ENCODE measurements at places on chromosomes 7 and 10.

- DNase-seq = no peak
These were observed 1.5 kb upstream of the MIOS start for GRCh38 chr7:7565018-7565680.

DNA sequence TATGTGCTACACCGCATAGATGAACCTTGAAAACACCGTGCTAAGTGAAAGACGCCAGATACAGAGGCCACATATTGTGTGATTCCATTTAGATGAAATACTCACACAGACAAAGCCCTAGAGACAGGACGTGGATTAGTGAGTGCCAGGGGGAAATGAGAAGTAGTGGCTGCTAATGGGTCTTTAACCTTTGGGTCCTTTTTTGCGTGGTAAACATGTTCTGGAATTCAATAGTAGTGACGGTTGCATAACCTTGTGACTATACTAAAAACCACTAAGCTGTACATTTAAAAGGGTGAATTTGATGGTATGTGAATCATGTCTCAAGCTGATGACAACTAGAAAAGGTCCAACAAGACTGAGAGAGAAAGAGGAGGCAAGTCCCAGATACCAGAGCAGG lies 15.6 kb downstream of the SMKR1 start:
- no peak for DNase-seq

DNA sequence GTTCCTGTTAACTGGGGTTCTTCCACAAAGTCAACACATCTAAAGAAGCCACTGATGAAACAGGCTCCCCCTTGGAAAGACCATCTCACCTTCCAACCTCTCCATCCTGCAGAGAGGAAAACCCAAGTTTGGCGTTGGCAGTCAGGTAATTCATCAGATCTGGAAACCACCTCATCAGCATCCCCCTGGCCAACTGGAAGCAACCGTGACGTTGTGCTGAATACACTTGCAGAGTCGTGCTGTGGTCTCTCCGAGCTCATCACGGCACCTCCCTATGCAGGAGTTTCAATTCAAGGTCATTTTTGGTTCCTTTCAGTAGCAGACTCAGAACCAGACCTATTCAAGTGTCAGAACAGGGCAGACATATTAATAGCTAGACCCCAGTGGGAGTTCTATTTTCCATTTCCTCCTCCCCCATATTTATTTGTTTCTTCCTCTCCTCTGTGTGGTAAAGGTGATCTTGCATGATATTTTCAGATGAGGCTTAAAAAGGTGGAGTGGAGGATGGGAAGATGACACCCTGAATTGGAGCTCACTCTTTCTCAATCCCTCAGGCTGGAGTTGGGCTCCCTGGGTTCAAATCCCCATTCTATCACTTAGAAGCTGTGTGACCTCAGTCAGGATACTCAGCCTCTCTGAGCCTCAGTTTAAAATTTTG lies 149.1 kb upstream of the ADO start:
- DNase-seq = no peak

GRCh38 chr10:88792661-88793060 lies 9.9 kb upstream of the LIPM start:
- DNase-seq = peak; percentile 40

- DNase-seq = no peak
These were observed 180.8 kb downstream of the PTPRN2 start for GRCh38 chr7:158406801-158407200.

- DNase-seq = no peak
These were observed 8.1 kb downstream of the TMEM184A start for GRCh38 chr7:1547777-1548437.

GRCh38 chr7:157006205-157006747 lies 4.2 kb downstream of the MNX1 start:
- no peak for DNase-seq

DNA sequence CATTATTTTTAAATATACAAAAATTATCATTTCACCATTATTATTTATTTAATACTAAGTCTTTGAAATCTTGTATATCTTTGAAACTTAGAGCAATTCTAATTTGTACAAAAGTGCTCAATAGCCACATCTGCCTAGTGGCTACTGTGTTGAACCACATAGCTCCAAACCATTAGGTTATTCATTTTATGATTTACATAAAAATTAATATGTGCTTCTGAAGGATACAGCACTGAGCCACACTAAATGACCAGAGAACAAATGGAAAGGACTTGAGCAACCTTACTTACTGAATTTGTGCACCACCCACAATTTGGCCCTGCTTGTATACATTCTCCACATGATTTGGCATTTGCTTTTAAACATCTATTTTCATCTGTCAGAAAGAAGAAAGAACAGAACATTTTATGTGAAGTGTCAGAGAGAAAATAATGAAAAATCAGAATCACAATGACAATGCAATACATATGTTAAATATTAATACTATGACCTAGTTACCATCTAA lies 25.8 kb downstream of the ITGB1 start:
- no peak for DNase-seq

DNA sequence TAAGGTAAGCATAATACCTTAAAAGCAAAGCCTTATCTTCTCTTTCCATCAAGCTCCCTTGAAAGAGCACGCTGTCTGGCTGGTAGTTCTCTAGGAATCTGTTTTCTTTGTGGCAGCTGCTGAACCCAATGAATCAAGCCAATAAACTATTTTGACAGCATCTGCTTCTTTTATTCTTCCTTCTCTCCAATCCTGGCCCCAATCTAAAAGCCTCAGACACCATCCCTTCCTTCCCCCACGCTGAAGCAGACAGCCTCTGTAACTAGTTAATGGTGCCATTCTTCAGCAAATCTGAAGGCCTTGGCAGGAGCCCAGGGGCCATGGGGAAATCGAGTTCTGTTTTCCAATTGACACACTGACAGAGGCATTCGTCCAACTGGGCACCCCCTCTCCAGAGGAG lies 186.6 kb upstream of the LYZL1 start:
- no peak for DNase-seq

DNA sequence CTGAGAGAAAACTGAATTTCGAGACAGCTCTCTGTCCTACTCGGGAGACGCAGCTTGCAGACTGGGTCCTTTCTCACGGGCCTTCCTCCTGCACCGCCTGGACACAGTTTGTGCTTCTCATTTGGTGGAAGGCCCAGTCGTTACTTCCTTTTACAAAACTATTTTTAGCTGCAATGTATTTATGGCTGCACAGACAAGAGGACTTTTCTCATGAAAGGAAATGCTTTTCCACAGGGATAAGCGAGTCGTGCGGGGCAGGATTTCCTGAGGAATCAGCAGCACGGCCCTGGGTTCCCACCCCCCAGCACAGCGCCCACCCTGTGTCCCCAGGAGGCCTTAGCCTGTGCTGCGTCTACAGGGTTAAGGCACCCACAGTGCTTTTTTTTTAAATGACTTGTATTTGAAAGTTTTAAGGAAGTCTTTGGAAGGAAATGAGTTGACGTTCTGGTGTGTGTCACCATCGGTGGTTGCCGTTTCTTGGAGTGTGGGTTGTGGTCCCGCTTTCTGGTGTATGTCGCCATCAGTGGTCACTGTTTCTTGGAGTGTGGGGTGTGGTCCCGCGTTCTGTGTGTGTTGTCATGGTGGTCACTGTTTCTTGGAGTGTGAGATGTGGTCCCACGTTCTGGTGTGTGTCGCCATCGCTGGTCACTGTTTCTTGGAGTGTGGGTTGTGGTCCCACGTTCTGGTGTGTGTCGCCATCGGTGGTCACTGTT lies 50.9 kb downstream of the INPP5A start:
- peak; percentile 42 for DNase-seq

GRCh38 chr7:148815612-148816011 lies 68.5 kb downstream of the EZH2 start:
- no peak for DNase-seq

GRCh38 chr10:3935141-3935540 lies 150.1 kb upstream of the KLF6 start:
- DNase-seq = peak; percentile 90

DNA sequence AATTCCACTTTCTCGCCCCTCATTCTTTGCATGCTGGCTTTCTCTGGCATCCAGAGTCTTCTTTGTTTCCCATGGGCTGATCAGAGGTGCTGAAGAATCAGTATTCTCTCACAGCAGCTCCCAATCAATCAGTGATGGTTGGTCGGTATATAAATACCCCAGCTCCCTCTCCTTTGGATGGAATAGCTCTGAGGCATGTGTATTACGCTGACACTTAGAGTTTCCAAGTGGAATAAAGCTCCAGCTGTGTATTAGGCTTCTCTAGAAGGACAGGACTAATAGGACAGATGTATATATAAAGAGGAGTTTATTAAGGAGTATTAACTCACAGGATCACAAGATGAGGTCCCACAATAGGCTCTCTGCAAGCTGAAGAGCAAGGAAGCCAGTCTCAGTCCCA lies 218.3 kb upstream of the GRB10 start:
- no peak for DNase-seq

GRCh38 chr7:47241112-47242065 lies 340.5 kb downstream of the TNS3 start:
- no peak for DNase-seq

GRCh38 chr7:34675749-34676374 lies 17.8 kb downstream of the NPSR1 start:
- peak; percentile 25 for DNase-seq

DNA sequence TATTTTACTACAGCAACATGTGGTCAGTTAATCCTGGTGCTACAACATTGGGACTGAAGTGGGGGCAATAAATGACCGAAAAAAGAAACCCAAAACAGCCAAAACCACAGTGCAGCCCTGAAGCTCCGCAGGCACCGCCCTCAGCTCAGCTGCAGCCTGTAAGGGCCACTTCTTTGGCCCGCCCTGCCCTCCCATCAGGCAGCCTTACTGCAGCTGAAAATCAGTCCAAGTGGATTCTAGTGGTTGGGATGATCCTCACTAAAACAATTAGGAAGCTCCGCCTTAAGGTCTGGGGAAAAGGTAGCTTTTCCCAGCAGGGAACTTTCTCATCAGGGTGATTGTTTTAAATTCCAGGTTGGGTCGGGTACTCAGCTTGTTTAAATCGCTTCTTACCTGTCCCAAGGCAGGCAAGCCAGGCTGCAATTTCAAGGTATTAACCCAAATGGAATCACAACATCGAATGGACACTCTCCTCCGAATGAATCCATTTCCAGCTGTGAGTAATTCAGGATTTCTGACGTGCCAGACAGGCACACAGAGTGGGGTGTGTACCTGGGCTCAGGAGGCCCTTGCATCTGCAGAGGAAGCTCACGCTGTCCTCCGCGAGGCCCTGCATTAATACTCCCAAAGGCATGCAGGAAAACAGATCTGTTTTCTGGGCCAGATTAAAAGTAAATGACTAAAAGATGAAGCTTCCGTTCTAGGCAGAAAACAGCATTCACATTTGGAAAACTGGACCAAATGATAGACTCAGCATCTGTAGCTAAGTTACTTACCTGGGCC lies 104.3 kb downstream of the CREB5 start:
- DNase-seq = peak; percentile 26

DNA sequence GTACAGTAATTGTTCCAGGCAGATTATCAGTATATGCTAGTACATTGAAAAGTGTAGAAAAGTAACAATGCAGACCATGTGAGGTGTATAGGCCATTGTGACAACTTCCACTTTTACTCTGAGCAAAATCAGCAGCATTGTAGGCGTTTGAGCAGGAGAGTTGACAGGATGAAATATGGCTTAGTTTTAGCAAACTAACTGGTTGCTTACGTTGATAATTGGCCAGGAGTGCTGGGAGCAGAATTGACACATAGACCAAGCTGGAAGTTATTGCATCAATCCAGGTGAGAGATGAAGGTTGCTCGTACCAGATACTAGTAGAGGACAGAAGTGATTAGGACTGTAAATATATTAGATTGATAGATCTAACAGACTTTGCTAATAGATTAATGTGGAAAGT lies 46.0 kb downstream of the LCOR start:
- DNase-seq = no peak

GRCh38 chr7:28853834-28854749 lies 104.0 kb downstream of the TRIL start:
- peak; percentile 87 for DNase-seq

DNA sequence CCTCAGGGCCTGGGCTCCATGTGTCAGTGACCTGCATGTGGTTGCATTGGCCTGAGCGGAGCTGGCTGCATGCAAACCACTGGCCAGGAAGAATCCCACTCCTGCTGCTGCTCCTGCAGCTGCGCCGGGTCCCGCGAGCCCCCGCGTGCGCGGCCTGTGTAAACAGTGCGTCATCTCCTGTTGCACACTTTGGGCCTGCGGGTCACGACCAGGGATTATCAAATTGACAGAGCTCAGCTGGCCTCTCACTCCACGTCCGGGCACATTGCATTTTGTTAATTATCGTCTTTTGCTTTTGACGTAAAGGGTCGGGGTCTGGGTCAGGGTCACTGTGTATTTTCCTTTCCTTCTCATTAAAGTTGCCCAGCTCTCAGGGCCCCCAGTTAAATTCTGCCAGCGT lies 132.6 kb downstream of the RGS10 start:
- DNase-seq = no peak

GRCh38 chr10:33244354-33244967 lies 90.0 kb downstream of the NRP1 start:
- no peak for DNase-seq

GRCh38 chr7:108345710-108346336 lies 110.4 kb downstream of the NRCAM start:
- DNase-seq = no peak

DNA sequence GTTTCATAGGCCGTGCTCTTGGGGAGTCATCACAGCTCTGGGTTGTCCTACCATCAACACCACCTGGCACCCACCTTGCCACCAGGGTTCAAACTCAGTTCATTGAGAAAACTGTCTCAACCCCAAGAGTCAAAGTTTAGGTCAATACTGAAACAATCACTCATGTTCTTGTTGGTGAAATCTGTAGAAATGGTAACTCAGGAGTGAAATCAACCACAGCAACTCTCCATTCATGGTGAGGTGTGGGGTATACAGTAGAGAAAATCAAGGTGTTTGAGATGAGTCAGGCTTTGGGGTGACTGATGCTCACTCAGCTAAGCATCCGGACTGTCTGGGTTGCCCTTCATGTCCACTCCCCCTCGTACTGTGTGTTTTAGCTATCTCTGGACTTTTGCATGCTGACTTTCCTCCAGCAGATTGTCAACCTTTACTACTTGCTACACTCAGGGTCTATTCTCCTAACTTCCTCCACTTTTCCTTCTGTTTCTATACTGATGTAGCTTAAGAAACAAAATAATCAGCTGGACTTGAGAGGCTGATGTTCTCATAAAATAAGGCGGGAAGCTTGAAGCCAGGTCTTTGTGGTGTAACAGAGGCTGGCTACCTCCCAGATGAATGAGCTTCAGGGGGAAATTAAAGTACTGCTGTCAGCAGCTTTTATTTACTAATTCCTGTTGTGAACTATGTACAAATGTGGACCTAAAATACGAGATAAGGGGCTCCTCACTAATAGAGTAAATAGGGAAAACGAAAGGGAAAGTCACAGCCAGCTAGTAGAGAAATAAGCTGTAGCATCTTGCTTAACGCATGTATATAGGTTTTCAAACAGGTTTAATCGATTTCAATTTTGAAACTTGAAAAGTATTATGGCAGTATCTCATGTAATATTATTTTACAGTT lies 173.6 kb upstream of the AKR1E2 start:
- no peak for DNase-seq

GRCh38 chr7:101631224-101631714 lies 2.2 kb upstream of the MYL10 start:
- DNase-seq = no peak

DNA sequence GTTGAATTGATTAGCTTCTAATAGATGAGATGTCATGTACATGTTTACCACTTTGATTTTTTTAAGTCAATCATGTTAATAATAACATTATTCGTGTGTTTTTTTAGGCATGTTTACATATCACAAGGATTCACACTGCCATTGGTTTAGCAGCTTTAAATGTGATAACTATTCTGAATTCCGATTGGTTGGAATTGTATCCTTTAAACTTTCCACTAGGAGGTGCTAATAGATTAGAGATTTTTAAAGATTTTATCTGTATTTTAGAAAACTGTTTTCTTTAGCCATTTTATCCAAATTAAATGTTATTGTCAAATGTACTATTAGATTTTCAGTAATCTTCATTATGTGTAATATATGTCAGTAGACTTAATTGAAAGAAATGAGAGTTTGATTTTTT lies 83.2 kb downstream of the HECTD2 start:
- DNase-seq = peak; percentile 37

All from AG20443 (cell line).